LHCN-M2 (cell line): ENCODE measurements at places on chromosomes 3 and 15. TPM values are rescaled to one million over a fixed set of nuclear protein-coding genes. Genes with fewer than 3 reads are reported as not detected.

- DNase-seq, result peak; percentile 85
Measured at GRCh38 chr15:31352911-31353811, 26.5 kb downstream of the KLF13 start.

- peak; percentile 98 for DNase-seq
Measured at GRCh38 chr3:141686466-141687291, 51.4 kb upstream of the RNF7 start.

GRCh38 chr15:89091627-89092220, 3.5 kb downstream of the ABHD2 start:
- DNase-seq, result no peak

GRCh38 chr3:4001976-4002375, 202.7 kb downstream of the LRRN1 start:
- DNase-seq, result no peak

DNA sequence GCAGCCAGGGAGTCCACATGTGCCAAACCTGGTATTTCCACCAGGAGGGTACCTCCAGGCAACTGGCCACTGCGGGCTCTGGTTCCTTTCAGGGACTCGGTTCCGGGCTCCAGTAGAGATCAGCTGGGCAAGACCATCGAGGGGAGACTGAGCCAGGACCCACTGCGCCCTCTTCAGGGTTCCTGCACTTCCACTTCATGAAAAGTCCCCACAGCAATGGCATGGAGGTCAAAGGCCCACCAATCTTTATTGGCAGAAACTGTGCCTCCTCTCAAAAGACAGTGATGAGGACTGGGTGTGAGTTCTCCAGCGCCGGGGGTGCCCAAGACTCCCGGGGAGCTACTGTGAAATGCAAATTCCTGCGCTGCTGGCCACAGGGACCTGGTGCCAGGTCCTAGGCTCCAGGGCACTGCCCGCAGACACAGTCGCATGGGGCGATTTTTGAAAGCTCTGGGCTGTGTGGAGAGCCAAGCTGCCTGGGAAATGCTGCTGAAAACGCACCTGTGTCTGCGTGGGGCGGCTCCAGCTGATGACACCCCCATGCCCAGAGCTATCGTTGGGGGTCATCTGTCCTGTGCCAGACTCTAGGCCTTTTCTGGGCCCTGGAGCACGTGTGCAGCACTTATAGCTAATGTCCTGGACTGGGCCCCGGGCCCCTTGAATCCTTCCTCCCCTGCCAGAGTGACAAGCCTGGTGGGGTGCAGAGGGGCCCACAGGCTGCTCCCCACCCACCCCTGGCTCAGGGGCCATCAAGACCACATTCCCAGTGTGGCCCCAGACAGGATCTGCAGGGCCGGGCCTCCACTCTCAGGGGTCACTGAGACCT, 144.0 kb downstream of the NSMCE3 start:
- no peak for DNase-seq

- peak; percentile 0 for DNase-seq
Measured at GRCh38 chr3:86029590-86029989, 961.4 kb downstream of the VGLL3 start.

GRCh38 chr15:39747326-39747725, 35.3 kb downstream of the FSIP1 start:
- DNase-seq, result peak; percentile 67

GRCh38 chr15:99416191-99417188, 149.3 kb upstream of the MEF2A start:
- no peak for DNase-seq

GRCh38 chr3:1263121-1263520, 170.3 kb downstream of the CNTN6 start:
- no peak for DNase-seq

GRCh38 chr3:189507856-189508255, 123.3 kb upstream of the TP63 start:
- DNase-seq, result no peak

DNA sequence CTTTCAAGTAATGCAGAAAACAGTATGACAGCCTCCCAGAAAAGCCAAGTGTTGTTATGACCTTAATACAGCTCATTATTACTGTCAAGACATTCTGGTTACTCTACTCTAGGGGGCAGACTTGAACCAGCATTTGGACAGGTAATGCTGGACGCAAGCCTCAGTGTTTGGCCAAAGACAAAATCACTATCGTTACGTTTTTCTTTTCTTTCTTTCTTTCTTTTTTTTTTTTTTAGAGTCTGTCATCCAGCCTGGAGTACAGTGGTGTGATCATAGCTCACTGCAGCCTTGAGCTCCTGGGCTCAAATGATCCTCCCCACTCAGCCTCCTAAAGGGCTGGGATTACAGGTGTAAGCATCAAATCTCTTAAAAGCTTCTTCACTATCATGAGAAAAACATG, 29.4 kb upstream of the TMEM45A start:
- peak; percentile 71 for DNase-seq

DNA sequence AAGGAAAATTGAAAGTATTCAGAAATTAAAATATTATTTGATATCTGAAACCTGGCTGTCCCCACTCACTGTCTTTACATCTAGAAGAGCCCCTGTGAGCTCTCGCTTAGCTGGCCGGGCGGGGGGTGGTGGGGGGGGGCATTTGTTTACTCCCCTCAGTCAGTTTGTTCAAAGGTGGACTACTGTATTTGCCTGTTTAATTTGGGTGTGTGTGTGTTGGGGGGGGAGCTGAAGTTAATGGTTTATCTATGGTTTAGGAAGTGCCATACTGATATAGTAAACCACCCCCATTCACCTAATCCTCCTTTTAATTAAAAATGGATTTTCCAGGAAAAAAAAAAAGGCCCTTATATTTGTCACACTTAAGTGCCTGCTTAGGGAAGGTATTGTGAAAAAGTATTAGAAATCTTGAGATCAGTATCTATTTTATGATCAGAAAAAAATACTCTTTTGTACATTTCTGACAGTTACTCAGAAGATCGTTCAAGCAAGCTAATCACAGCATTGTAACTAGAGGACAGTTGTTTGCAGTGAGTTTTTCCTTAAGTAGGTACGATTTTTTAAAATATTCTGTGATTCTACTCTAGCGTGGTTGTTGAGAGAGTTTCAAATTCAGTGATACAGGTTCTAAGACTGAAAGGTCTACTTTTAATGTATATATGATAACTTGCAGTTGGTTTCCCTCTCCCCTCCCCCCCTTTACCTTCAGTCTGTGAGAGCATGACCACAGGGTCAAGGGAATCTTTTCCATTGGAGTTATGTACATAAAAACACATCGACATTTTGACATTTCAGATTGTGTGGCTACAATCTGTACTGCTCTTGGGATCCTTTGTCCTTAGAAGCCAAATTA, 8.5 kb downstream of the NR2F2 start:
- DNase-seq, result peak; percentile 44

GRCh38 chr3:115626006-115626409, 2.7 kb downstream of the GAP43 start:
- DNase-seq, result no peak

DNA sequence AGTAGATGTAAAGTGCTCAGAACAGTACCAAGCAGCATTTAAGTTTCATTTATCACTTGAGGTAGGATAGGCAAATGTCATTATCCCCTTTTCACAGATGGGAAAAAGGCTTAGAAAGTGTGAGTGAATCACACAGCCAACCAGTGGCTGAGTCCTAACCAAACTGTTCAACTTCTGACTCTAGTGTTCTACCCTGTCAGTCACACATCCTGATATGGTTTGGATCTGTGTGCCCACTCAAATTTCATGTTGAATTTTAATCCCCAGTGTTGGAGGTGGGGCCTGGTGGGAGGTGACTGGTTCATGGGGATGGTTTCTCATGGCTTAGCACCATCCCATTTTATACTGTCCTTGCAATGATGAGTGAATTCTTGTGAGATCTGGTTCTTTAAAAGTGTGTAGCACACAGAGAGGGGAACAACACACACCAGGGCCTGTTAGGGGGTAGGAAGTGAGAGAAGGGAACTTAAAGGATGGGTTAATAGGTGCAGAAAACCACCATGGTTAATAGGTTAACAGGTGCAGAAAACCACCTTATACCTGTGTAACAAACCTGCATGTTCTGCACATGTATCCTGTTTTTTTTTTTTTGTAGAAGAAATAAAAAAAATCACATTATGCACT, 304.7 kb downstream of the SUCLG2 start:
- DNase-seq, result peak; percentile 85

DNA sequence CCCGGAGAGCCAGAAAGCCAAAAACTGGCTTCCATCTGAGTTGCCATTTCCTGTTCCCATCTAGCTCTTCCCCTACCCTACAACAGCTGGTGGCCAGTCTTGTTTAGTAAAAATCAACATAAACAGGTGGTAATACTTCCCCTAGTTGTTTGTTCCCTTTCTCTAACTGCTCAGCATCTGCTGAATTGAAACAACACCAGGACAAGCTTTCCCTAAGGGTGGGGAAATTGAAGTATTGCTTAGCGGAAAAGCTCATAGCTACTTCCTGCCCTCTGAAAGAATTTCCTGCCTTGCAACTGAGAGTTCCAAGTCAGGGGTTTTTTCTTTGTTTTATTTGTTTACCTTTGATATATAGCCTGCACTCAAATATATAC, 66.8 kb downstream of the HMG20A start:
- DNase-seq, result peak; percentile 64

- DNase-seq, result no peak
Measured at GRCh38 chr15:69574506-69574905, 121.9 kb downstream of the RPLP1 start.

DNA sequence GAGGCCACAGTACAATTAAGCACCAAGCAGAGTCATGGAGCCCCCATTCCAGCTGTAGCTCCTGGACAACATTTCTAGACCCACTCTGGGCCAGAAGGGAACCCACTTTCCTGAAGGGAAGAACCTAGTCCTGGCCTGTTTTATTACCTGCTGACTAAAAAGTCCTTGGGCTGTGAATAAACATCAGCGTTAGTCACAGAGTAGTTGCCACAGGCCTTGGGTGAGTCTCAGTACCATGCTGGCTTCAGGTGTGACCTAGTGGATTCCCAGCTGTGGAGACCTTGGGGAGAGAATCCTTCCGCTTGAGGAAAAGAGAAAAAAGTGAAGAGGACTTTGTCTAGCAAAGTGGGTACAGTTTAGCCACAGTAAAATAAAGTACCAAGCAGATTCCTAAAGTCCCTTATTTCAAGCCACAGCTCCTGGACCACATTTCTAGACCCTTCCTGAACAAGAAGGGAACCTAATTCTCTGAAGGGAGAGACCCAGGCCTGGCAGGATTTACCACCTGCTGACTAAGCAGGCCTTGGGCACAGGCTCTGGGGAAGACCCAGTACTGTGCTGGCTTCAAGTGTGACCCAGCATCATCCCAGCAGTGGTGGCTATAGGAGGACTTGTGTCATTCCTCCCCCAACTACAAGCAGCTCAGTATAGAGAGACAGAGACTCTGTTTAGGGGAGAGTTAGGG, 118.3 kb upstream of the KCNH8 start:
- no peak for DNase-seq

DNA sequence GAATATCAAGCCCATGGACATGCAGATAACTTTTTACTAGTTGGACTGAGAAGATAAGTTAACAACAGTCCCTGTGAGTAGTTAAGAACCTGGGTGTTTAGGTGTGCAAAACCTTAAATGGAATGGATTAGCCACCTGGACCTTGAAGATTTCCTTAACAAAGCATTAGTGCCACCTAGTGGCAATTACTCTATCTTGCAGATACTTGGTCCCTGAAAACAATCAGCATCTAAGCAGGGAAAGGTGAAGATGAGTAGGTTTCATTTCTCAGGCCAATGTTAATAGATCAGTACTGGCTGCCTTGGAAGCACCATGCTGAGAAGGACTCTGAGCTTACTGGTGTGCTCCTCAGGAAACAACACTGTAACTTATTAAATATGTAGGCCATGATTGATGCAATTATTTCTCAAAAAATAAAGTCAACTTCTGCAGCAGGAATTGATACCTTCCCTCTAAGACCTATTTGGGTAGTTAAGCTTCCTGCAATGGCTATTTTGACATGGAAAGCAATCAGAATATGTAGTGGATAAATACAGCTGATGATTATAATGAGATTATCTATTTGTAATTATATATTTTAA, 329.4 kb downstream of the TBC1D5 start:
- DNase-seq, result peak; percentile 46

Gene EOMES
- not detected in 2 replicates for total RNA-seq

Gene SH2D7
- total RNA-seq, result not detected in 2 replicates

Gene FBXO40
- not detected in 2 replicates for total RNA-seq

Gene IMPG2
- 0.19 and 0.23 TPM in 2 replicates for total RNA-seq

Gene PIERCE2
- 3.4 and 4.6 TPM in 2 replicates for total RNA-seq

Gene GNAT1
- not detected in 2 replicates for total RNA-seq

Gene LNP1
- 3.5 and 6.4 TPM in 2 replicates for total RNA-seq

Gene NLGN1
- total RNA-seq, result 0.26 TPM in 1 of 2 replicates, not detected in the other

Gene LXN
- not detected in 2 replicates for total RNA-seq

Gene CTXND1
- total RNA-seq, result not detected in 2 replicates

Gene PPP2R3A
- total RNA-seq, result 15.3 and 16.4 TPM in 2 replicates

Gene MORC1
- not detected in 2 replicates for total RNA-seq

Gene GREM1
- total RNA-seq, result 123 and 138 TPM in 2 replicates

Gene CLDN16
- 0.13 TPM in 1 of 2 replicates, not detected in the other for total RNA-seq
